ENCODE measurements at places on chromosomes 5 and 9.

DNA sequence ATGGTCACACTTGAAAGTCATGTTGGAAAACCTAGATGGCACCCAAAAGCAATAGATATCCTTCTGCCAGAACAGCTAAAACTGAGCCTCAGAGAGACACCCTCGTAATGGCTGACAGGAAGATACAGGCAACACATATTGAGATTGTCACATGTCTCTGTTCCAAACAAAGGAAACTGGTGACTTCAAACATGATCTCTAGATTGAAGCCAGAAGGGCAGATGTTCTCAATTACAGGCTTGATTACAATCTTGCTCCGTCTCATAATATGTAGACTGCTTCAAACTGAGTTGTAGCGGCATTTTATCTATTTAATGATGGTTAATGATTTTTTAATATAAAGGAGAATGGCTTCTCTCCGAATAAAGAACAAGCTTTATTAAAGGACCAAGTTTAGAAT is 774.3 kb downstream of the KCTD16 start:
- no peak for DNase-seq

DNA sequence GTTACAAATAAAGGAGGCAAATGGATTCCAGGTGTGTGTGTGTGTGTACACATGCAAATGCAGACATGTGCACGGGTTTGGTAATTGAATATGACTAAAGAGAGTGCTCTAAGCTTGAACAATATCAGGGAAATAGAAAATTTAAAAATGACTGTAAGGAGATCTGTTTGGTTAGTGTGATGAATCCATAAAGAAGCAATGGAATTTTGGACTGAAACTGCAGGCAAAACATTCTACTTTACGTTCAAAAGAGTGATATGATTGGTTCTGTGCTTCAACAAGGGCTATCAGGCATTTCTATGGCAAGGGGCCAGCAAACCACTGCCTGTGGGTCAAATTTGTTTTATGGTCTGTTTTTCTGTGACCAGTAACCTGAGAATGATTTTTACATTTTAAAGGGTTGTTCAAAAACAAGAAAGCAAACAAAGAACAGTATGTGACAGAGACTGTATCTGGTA is 332.8 kb upstream of the KLF9 start:
- peak; percentile 45 for DNase-seq

DNA sequence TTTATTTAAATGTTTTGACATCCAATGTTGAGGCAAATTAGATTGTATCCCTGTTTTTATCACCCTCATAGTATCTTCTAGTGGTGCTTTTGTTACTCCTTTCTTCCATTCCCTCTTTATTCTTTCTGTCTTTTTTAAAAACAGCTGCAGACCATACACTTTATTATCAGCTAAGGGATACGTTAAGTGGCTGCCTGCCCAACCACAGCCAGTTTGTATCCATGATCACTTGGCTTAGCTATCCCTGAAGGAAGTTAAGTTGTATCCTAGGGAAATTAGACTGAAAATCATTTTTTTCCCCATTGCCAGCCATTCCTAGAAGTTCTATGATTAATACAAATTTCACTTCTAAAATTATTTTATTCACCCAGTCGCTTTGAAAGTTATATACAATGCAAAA is 1032.7 kb downstream of the NR2F1-AS1 start:
- DNase-seq, result peak; percentile 46

GRCh38 chr9:111874500-111874899 is 22.1 kb upstream of the UGCG start:
- DNase-seq, result no peak

DNA sequence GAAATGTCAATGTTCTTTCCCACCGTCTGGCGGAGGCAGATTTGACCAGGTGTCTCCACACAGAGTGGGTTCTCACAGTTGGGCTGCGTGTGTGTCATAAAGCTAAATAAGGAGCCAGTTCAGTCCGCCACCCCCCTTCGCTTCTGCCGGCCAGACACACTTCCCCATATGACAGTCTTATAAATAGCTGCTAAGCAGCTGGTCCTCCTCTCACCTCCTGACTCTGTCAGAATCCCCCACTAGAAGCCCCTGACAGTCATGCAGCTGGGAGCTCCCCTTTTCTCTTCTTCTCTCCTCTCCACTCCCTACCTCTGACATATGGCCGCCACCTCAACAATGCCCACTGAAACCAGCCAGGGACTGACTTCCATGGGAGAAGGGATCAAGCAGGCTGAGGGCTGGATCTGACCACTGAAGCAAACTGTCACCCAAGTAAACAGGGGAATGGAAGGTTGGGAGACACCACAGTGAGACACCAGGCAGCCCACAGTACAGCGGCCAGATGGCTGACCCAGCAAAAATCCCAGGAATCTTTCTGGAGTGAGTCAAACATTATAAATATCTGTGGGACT is 141.9 kb upstream of the EFNA5 start:
- peak; percentile 87 for DNase-seq

GRCh38 chr9:36136894-36137391 is 410 bp downstream of the GLIPR2 start:
- DNase-seq, result peak; percentile 14

GRCh38 chr5:44740660-44741059 is 68.1 kb upstream of the MRPS30 start:
- no peak for DNase-seq

- peak; percentile 93 for DNase-seq
Measured at GRCh38 chr5:120293796-120294195, 170.3 kb upstream of the PRR16 start.

- peak; percentile 90 for DNase-seq
Measured at GRCh38 chr9:136483589-136484152, 831 bp upstream of the SEC16A start.

DNA sequence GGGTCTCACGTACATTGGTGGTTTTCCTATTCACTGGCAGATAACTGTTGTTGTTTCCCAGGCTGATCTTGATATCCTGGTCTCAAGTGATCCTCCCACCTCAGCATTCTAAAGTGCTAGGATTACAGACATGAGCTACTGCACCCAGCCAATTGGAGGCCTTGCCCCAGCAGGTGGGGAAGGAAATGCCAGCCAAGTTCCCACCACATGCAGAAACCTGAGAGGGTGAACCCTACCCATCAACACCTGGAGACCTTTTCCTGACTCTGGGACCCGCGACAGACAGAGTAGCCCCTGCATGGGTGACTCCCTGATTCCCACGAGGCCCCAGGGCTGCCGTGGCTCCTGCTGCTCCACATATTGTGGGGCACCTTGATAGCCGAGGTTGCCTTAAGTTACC is 107.7 kb downstream of the GDA start:
- no peak for DNase-seq

DNA sequence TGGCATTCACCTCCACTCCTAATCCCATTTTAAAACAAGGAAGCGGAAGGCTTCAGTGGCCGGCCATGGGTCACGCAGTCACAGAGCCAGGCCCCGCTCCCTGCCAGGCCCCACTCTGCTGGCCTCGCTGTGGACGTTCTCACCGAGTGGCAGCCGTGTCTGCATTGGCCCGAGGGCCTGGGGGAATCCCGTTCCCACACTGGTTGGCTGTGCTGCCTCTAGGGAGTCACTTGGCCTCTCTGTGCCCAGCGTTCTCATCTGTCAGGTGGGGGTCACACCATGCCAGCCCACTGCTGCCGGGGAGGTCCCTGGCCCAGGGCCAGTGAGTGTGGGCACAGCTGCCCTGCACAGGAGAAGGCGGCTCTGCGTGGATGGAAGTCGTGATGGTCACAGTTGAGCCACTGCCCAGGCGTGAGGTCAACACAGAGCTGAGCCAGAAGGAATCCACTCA is 13.4 kb upstream of the SLC9A3 start:
- DNase-seq, result no peak

DNA sequence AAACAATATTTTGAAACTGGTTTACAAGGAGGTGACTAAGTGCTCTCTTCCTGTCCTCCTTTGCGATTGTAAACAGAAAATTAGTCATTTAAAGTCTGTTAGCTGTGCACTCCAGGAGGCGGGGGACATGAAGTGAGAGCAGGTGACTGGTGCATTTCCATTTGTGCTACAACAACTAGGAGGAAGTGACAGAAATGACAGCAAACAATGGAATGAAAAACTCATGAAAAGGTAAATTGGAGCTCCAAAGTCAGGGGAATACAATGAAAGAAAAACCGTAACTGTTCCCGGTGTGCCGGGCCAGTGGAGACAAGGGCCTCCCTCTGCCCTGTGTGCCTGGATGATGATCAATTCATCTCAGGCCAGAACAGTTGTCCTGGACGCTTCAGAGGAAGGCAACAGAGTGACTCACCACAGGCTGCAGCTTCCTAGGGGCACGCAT is 439.9 kb downstream of the GADD45G start:
- DNase-seq, result no peak

DNA sequence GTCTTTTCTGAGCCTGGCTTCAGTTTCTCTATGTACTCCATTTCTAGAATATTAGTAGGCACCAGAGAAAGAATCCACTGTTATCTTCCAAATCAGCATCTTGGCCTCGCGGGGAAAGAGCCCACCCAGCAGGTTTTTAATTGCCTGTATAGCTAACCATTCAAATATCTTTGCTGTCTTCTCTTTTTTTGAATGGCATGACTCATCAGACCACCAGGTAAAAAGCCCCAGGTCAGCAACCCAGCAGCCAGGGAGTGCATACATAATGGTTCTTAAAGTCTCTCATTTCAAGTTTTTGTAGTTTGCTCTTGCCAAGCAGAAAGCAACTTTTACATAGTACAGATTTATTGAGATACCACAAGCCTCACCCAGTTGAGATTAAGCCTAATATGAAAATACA is 50.7 kb downstream of the TMEM167A start:
- DNase-seq, result no peak

DNA sequence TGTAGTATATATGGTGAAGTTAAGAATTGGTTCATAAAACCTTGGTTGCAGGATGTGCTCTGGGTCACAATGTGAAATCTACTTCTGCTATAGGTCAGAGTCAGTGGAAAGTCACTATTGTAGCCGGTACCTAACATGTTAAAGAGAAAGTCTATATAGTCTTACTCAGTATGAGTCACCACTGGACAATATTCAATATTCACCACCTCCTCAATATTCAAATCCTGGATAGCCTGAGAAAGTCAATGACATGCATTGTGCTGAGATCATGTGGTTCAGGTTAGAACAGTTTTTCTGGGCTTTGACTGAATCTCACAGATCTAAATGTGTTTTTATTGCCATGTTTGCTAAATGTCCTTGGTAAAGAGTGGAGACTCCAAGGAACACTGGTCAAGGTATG is 108.8 kb downstream of the HMHB1 start:
- peak; percentile 69 for DNase-seq

GRCh38 chr5:152288499-152288898 is 116.6 kb downstream of the NMUR2 start:
- DNase-seq, result no peak

DNA sequence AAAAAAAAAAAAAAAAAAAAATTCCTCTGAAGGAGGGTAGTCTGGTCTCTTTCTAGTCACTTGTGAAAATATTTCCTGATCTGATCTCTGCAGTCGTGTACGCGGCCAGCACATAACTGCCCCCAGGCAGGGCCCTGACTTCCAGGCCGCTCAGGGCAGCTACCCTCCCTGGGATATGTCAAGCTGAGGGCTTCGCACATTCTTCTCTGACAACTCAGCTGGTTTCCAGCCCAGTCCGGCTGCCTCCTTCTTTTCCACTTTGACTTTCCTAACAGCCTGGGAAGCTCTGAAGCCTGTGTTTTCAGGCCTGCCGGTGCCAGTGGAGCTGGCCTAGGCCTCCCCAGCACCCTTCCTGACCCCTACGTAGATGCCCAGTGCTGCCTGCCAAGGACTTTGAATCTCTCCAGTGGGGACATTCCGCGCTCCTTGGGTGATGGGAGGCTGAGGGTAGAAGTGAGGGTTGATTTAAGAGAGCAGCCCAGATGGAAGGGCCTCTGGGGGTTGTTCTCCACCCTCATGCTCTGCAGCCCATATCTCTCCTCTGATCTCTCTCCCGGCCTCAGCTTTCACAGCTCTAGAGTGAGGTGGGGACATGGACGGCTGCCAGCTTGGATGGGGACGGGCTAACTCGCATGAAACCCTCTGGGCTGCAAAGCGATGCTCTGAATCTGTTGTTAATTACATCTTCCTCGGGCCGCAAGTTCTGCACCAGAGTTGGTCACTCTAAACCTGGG is 20.7 kb downstream of the COL5A1 start:
- peak; percentile 92 for DNase-seq

- DNase-seq, result peak; percentile 40
Measured at GRCh38 chr9:127380479-127380878, 16.5 kb upstream of the SLC2A8 start.

DNA sequence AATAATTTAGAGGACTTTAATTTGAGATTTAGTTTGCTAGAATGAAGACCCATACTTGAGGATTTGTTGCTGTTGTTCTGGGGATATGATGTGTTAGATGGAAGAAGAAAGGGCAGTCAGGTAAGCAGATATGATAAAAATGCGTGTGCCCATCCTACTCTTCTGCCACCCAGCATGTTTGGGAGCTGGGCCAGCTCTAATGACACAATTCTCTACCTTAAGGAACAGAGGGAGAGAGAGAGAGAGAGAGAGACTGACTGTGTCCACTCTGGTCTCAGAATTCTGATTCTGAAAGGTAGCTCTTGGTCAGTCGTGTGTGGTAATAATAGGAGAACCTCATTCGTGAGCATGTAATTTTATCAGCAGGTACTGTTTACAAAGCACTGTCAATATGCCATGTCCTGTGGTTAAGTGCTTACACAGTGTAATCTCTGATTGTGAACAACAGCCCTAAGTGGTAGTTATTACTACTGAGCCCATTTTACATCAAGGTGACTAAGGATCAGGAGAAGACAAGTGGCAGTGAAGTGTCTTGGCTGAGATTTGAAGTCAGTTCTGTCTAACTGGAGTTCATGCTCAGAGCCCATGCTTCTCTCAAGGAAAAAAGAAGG is 307.4 kb upstream of the SEMA6A start:
- DNase-seq, result no peak

GRCh38 chr5:94694671-94695070 is 76.2 kb downstream of the SLF1 start:
- DNase-seq, result no peak

DNA sequence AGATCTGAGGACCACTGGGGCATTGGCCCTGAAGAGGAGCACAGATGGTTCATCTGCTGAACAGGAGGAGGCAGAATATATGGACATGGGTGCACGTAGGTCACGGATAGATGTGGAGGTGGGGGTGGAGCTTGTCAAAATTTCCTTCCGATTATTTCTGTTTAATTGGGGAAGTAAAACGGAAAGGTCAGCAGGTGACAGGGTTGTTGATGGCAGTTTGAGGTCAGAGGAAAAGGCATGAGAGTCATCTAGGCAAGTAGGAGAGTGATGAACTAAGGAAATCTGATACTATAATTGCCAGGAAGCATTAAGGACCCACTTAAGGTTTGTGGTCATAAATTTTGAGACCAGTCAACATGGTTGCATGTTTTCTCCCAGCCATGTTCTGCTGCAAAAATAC is 8.4 kb upstream of the FAM81B start:
- DNase-seq, result no peak

DNA sequence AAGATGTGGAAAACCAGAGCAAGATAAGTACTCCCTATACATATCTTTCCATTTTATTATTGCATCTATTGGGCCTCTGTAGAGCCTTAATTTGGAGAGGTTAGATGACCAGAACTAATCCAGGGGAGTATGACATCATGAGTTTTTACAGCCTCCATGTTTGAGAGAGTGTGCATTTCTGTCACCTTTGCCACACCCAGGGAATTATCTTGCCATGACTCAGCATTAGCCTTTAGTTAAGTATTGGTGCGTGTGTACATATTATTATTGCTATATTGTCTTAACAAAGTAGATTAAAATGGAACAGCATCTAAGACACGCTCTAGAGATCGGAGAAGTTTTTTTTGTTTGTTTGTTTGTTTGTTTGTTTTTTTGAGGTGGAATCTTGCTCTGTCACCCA is 27.6 kb downstream of the DIMT1 start:
- DNase-seq, result no peak

Data from fibroblast of skin of scalp (primary cell).